NCI-H1105 treated with DMSO at 0.1 percent for 48 hours (cell line): ENCODE measurements at places on chromosomes 5 and 9.

- DNase-seq, result no peak
Observed at GRCh38 chr5:160064417-160064810, 54.8 kb downstream of the PWWP2A start.

DNA sequence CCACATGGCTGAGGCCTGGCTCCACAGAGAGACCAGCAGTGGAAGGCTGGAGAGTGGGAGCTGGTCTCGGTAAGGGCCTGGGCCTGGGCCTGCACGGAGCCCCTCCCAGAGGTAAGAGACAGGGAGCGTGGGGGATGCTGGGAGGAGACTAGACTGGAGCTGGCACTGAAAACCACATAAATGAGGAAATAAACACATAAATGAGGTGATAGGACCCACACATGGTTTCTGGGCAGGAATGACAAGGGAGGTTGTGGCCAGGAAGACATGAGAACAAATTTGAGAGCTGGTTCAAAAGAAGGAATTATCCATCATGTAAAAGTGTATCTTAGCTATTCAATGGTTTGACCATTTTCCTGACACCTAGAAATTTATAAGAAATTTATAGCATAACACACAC is 451.7 kb upstream of the DAP start:
- DNase-seq, result no peak

- no peak for DNase-seq
Observed at GRCh38 chr9:125460346-125460745, 198.7 kb downstream of the GAPVD1 start.

GRCh38 chr9:37812773-37813379 is 12.3 kb downstream of the DCAF10 start:
- no peak for DNase-seq

- DNase-seq, result no peak
Observed at GRCh38 chr9:136086951-136087740, 7.9 kb downstream of the NACC2 start.

GRCh38 chr5:96279801-96280542 is 153.1 kb downstream of the PCSK1 start:
- no peak for DNase-seq

DNA sequence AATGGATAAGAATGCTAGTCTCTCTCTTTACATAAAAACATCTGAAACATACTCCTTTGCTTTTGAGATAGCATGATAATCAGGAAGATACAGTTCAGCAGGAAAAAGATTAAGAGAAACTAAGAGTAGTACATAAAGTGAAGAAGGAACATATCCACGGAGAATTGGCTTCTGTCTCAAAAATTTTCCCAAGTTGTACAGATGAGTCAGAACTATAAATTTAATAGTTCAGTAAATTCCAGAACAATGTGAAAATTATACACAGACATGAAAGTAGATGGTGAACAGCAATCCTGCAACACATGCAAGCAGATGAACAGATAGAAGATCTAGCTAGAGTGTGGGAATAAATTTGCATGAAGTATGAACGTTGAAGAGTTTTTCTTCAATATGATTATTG is 691.4 kb upstream of the RIOK2 start:
- no peak for DNase-seq

- DNase-seq, result no peak
Observed at GRCh38 chr9:77534376-77535057, 113.6 kb downstream of the GNA14 start.

- DNase-seq, result peak; percentile 41
Observed at GRCh38 chr5:157476702-157477408, 16.8 kb downstream of the NIPAL4 start.

GRCh38 chr9:3397766-3398165 is 128.0 kb downstream of the RFX3 start:
- DNase-seq, result no peak

GRCh38 chr9:106156465-106156864 is 462.1 kb downstream of the TMEM38B start:
- DNase-seq, result no peak

GRCh38 chr9:69653261-69653660 is 18.9 kb downstream of the APBA1 start:
- DNase-seq, result no peak

- no peak for DNase-seq
Observed at GRCh38 chr9:2479056-2479565, 142.5 kb upstream of the VLDLR start.

- DNase-seq, result no peak
Observed at GRCh38 chr5:132378580-132378979, 9.1 kb downstream of the SLC22A5 start.

DNA sequence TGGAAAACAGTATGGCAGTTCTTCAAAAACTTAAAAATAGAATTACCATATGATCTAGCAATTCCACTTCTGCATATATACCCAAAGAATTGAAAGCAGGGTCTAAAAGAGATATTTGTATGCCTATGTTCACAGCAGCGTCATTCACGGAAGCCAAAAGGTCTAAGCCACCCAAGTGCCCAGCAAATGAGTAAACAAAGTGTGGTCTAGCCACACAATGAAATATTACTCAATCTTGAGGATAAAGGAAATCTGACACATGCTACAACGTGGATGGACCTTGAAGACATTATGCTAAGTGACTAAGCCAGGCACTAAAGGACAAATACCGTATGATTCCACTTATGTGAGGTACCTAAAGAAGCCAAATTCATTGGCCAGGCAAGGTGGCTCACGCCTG is 11.1 kb upstream of the MED27 start:
- no peak for DNase-seq

DNA sequence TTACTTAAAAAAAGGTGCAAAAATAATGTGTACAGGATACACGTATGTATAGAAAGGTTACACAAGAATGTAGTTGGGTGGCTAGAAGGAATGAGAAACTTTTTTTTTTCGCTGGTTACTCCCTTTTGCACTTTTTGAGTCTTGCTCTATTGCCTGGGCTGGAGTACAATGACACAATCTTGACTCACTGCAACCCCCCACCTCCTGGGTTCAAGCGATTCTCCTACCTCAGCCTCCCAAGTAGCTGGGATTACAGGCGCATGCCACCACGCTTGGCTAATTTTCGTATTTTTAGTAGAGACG is 15.8 kb downstream of the FBXW11 start:
- no peak for DNase-seq

DNA sequence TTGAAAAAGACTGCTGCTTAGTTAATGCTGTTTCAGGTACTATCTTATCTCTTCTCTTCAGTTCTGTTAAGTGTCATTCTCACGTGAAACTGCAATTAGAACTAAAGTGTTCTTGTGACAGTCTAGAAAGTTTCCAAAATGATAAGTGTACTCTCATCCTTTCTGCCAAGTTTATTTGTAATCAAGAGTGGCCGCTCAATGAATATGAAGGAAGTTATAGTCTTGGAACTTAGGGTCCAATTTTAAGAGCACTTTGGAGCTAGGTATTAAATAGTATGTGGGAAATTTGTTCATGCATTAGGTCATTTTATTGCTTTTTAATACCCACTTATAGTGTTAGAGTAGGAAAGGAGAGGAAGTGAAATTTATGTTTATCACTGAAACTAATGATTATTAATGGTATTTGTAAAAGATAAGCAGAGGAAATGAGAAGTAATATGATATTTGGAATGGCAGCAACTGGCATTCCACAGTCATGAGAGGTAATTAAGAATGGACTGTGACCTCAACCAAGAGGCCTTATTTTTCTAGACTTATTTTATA is 20.4 kb downstream of the XRCC4 start:
- peak; percentile 48 for DNase-seq

- no peak for DNase-seq
Observed at GRCh38 chr9:70409280-70409679, 5.2 kb downstream of the KLF9 start.

- DNase-seq, result no peak
Observed at GRCh38 chr9:114280636-114281472, 42.0 kb upstream of the ORM1 start.

DNA sequence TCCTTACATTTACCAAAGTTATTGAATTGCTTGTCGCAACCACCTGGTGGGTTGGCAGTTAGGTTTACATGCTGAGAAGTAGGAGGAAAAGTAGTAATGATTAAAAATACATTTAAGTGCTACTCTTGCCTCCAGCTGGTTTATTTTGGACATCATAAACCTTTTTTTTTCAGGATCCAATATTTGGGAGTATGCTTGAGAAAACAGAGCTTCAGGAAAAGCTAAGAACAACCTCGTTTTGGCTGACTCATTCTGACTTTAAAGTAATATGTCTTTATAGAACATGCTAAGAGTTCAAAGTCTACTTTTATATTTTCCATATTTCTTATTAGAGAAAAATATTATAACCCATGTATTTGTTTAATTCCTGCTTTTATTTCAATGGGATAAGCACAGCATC is 41.7 kb upstream of the BNC2 start:
- DNase-seq, result no peak

DNA sequence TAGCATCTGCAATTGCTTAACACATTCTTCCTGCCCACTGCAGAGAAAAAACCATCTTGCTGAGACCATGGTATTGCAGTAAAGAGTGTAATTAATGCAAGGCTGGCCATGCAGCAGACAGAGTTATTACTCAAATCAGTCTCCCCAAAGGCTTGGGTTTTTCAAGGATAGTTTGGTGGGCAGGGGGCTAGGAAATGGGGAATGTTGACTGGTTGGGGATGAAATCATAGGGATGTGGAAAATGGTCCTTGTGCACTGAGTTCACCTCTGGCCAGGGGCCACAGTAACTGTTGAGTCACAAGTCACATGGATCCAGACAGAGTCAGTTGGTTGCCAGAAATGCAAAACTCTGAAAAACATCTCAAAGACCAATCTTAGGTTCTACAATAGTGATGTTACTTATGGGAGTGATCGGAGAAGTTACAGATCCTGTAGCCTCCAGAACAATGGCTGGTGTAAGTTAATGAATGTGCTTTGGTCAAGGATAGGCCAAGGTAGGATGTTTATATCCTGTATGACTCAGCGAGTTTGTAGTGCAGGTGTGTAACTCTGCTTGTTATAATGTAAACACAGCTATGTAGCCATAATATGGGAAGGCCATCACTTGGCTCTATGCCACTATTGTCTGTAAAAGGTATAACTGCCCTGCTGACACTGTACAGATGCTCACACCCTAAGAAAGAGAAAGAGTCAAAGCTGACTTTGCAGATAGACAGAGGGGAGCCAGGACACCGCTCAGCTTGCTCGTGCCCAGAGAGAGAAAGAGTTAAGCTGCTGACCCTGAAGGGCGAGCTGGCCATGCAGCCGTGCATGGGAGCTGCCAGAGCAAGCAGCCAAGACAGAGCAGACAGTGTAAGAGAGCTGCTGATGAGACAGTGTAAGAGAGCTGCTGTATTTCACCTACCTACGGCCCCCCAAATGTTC is 27.2 kb downstream of the C9orf152 start:
- no peak for DNase-seq

GRCh38 chr5:89946916-89947315 is 462.6 kb downstream of the CETN3 start:
- DNase-seq, result no peak

DNA sequence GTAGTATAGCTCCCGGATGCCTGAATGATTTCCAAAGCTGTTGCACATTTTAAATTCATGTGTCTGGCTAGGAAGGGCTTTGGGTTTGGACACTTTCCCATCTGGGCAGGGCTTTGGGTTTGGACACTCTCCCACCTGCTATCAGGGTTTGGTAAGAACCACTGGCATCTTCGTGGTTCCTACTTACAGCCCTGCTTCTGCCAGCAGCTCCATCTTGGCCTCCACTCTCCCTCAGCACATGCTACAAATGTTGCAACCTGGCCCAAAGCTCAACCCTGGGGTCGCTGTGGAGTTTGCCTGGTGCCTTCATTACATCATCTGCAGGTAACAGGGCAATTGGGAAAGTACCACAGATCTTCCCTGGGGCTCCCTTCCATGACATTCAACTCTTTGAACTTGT is 3.5 kb downstream of the TMCO6 start:
- no peak for DNase-seq

GRCh38 chr5:120091376-120091948 is 372.6 kb upstream of the PRR16 start:
- DNase-seq, result no peak

- peak; percentile 45 for DNase-seq
Observed at GRCh38 chr9:110047955-110048402, 160.0 kb downstream of the C9orf152 start.

DNA sequence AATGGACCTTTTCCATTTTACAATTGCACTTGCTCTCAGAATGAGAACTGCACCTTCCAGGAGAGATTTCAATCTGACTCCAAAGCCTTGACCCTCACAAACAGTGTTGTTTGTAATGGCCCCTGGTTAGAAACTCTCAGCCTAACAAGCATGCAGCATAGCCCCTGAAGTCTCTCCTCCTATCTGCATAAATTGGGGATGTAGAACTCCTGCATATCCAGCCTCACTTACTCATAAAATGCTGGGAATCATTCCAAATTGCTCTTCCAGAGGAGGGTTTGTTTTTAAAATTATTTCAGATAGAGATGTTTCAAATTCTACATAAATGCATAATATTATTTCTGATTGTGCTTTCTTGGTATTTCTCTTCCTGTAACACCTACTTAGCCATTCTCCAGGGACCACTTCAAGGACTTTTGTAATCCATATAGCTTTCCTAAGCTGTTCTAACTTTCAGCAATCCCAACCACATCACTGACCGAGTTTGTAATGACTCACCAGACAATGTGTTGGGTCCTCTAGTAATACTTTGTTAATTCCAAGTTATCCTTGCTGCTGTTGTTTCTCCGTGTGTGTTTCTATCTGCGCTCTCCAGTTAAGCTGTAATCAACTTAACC is 143.8 kb upstream of the CCDC152 start:
- no peak for DNase-seq

DNA sequence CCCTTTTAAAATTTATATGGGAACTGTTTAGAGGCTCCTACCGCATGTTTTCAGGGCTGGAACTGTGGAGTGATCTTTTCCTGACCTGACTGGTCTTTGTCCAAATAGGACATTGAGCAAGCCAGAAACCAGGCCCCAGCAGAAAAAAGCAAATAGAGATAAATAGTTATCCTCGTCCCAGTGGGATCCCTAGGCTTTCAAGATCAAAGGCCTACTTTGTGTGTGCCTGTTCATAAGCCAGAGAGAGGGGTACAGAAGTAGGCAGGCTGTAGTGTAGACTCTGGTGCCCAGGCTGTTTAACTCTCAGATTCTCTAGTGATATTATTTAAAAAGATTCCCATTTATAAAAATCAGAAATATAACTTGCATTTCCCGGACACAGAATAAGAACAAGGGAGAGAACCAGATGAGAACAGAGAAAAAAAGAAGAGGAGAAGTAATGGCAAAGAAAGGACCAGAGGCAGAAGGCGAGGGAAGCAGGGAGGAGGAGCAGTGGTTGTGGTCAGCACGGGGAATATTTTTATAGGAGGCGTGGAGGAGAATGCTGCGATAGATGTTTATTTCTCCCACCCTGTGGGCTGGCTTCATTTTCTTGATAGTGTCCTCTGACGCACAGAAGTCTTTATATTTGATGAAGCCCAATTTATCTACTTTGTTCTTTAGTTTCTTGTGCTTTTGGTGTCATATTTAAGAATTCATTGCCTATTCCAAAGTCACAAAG is 101.2 kb downstream of the AOPEP start:
- DNase-seq, result no peak

- DNase-seq, result no peak
Observed at GRCh38 chr5:34539183-34539582, 116.9 kb upstream of the RAI14 start.

- DNase-seq, result no peak
Observed at GRCh38 chr5:5293029-5293428, 129.4 kb upstream of the ICE1 start.
